GM12878 (cell line): ENCODE measurements at places on chromosomes 7 and 10. TPM values are rescaled to one million over a fixed set of nuclear protein-coding genes. Genes with fewer than 3 reads are reported as not detected.

Gene WDR11
- total RNA-seq = 38.2 and 43.4 TPM in 2 replicates

GRCh38 chr7:1948887-1949680, 279.0 kb downstream of the ELFN1 start:
- H3K4me1 ChIP-seq = no peaks in the 10 kb centered on the region; the same call in 1 of the 2 replicates
- H3K36me3 ChIP-seq = peaks cover 7% of the 10 kb centered on the region
- no peak overlapping the region for H3K4me3 ChIP-seq
- no peak overlapping the region for H3K27ac ChIP-seq
- no peaks in the 10 kb centered on the region for H3K27me3 ChIP-seq
- no peak for DNase-seq

DNA sequence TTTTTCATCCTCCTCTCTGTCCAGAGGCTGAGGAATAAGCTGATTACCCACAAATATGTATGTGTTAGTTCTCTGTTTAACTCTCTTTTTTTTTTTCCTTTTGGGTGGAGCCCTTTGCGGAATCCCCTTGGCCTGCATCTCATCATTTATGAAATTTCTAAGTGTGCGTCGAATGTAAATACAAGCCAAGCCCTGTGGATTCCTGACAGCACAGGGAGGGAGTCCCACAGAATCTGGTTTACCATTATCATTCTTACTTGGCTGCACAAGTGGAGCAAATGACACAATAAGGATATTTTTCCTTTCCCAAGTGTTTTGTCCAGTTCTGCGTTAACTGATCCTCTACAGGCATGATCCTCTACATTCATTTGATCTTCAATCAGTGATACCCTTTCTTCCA, 11.4 kb downstream of the STK31 start:
- no peaks in the 10 kb centered on the region for H3K36me3 ChIP-seq
- no peak overlapping the region for H3K27ac ChIP-seq
- H3K27me3 ChIP-seq = no peaks in the 10 kb centered on the region
- no peak for DNase-seq

GRCh38 chr10:34489411-34489810, 325.7 kb downstream of the PARD3 start:
- H3K36me3 ChIP-seq = no peaks in the 10 kb centered on the region; the same call in 1 of the 2 replicates
- H3K27ac ChIP-seq = no peak overlapping the region
- H3K4me3 ChIP-seq = no peak overlapping the region
- H3K4me1 ChIP-seq = no peaks in the 10 kb centered on the region

GRCh38 chr7:42805601-42806000, 106.3 kb downstream of the C7orf25 start:
- no peaks in the 10 kb centered on the region for H3K4me1 ChIP-seq
- no peak for DNase-seq
- no peak overlapping the region for H3K4me3 ChIP-seq
- no peak overlapping the region for H3K27ac ChIP-seq

GRCh38 chr7:115613836-115614235, 416.7 kb downstream of the TFEC start:
- no peak overlapping the region for H3K4me3 ChIP-seq
- H3K4me1 ChIP-seq = no peaks in the 10 kb centered on the region
- H3K36me3 ChIP-seq = no peaks in the 10 kb centered on the region
- H3K27ac ChIP-seq = no peak overlapping the region
- no peaks in the 10 kb centered on the region for H3K27me3 ChIP-seq
